ENCODE measurements at places on chromosomes 4 and X.

DNA sequence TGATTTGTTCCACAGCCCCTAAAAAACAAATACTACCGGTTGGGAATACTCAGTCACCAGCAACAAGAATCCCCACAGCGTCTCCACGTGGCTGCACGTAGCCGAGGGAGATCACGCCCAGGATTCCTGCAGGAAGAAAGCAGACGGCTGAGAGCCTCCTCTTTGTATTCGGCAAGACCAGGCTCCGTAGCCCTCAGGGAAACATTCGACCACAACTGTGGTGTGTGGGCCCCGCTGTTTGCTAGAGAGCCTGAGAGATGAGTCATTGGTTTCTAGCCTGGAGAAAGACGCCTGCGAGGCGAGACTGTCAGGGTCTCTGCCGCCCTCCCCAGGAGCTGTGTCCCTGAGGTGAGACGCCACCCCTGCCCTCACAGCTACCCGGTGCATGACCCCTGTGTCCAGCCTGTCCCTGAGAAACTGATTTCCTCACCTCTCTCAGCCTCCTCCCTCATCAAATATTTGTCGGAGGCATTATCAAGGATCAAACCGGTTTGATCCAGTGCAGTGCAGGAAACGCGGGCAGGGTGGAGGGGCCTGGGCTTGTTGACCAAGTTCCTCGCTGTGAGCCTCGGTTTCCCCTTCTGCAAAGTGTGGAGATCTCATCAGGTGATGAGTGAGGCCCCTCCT lies 4.7 kb upstream of the S100P start:
- DNase-seq, result peak; percentile 54

DNA sequence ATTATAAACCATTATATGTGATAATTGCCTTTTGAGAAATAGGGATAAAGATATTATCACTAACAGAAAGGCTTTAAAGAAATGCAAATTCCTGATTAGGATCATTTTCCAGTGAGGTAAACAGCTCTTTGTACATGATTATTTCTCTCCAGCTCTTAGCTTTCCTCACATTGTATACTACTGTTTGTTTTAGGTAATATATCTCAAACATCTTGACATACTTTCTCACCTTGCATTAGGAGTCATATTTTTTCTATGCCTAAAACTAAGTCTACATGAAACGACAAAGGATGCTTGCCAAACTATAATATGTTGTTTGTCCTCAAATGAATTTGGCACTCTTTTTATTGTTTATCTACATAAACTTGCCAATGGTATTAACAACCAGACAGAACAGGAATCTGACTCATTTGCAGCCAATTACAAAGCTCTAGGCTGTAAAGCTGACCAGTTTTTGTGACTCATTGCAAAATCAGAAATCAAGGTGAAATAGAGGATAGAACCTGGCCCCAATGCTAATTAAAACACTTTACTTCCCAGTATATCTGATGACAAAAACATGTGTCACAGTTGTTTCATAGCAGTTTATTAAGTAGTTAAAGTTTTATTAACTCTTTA lies 107.0 kb downstream of the IQCM start:
- DNase-seq, result no peak

DNA sequence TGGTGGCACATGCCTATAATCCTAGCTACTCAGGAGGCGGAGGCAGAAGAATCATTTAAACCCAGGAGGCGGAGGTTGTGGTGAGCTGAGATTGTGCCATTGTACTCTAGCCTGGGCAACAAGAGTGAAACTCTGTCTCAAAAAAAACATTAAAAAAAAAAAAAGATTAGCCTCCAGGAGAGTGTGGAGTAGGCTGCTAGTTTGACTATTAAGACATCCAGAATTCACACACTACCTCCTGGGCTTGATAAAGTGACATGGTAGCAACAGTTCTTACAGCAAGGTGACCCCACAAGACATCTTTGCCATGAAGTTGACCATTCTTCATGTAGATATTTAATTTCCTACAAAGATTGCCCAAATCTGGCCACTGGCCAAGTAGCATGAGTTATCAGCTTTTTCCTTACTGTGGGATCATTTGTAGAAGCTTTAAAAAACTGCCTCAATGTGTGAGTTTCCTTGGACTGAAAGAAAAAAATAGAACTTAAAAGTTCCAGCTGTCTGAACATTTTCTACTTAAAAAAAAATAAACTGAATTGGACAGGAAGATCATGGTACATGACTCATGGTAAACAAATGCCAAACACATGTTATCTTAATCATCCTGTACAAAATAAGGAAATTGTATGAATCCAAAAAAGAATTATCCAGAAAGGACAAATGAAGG lies 35.3 kb upstream of the SPRY1 start:
- DNase-seq, result no peak

GRCh38 chr4:1823545-1823932 lies 30.4 kb downstream of the FGFR3 start:
- DNase-seq, result no peak

- DNase-seq, result no peak
Measured at GRCh38 chrX:127457161-127457560, 595.0 kb downstream of the ACTRT1 start.
